ENCODE measurements at places on chromosomes 16 and 17. TPM values are rescaled to one million over a fixed set of nuclear protein-coding genes. Genes with fewer than 3 reads are reported as not detected.
A peak's percentile ranks its signal among the peaks of the same experiment; 100 is the strongest.

DNA sequence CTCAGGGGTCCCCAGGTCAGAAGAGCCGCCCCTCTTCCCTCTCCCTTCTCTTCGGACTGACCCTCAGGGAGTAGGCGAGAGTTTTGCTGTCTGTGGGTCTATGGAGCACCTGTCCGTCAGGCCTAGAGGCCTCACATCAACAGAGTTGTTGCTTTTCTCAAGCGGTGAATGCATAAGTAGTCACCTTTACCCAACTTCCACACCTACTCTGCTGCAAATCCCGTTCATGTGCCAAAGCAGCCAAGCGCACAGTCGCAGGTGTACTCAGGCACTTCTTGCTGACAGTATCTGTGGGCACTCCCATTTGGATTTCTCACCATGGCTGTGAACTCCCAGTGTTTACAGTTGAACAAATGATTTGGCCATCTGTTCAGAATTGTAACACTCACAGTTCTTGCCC is 4.0 kb upstream of the FA2H start:
- DNase-seq = no peak
- H3K27ac ChIP-seq = no peak overlapping the region
- H3K4me1 ChIP-seq = no peaks in the 10 kb centered on the region
- H3K4me3 ChIP-seq = no peak overlapping the region
- no peaks in the 10 kb centered on the region for H3K27me3 ChIP-seq

DNA sequence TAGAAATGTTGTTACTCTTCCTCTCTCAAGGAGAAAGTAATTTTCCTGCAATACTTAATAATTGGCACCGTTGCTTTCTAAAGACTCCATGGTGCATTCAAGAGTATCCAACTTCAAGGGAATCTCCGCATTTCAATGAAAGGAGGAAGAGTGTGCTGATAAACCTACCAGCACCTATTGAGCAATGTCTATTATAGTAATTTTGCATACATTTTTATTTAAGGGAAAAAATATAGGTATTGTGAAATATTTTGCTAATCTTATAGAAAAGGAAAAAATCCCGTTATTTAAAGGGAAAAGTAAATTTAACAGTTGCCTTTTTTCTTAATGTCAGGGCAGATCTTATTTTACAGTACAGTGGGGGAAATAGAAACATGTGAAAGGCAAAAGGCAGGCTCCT is 1.1 kb upstream of the TMEM106A start:
- H3K36me3 ChIP-seq = 0 out of 2 replicates have a peak, but pooled peaks cover 4% of the 10 kb centered on the region
- peak overlapping the region; percentile 81 for H3K4me3 ChIP-seq
- no peaks in the 10 kb centered on the region for H3K27me3 ChIP-seq
- H3K27ac ChIP-seq = peak overlapping the region; percentile 70
- DNase-seq = no peak

DNA sequence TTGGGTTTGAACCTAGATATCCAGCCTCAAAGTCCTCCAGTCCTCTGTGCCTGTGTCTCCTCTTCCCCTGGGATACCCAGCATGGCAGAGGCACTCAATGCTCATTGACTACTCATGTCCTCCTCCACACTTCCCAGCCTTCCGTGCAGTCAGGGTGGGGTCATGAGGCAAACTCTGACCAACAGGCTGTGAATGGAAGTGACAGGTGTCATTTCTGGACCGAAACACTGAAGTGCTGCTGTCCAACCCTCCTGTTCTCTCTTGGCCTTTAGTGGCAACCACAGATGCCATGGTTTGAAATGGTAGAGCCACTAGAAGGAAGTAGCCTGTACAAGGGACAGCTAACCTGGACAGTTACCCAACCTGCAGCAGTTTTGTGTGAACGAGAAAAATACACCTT is 46.7 kb upstream of the MAP3K14 start:
- no peak for DNase-seq
- H3K4me3 ChIP-seq = no peak overlapping the region
- no peaks in the 10 kb centered on the region for H3K27me3 ChIP-seq

DNA sequence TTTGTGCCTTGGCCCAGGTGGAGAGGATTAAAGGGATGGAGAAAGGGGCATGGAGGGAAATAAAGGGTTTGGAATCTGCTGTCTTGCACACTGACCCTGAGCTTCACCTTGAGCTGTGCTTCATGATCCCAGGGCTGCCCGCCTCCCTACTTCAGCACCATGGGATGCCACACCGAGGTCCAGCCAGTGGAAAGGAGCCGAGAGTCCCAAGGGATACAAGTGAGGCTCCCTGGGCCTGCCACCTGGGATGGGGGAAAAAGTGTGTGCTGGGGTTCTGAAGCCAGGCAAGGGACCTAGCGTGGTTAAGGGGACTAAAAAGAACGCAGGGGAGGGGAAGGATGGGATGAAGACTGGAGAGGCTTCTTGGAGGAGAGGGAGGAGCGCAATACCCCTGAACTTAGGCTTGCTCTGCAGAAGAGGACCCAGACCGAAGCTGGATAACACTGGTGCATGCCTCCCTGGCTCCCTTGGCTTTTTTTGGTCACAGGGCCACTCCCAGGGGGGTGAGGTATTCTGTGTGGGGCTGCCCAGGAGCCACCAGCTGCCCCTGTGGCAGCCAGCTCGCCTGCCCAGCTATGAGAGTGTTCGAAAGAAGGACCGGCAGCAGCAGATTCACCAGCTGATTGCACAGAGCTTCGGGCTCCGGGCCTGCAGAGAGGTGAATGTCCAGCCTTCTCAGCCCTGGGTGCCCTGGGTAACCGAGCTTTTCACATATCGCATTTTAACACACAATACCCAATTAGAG is 7.2 kb downstream of the MRPL27 start:
- no peak overlapping the region for H3K27ac ChIP-seq
- no peak for DNase-seq
- peaks cover 3% of the 10 kb centered on the region for H3K4me1 ChIP-seq
- peaks cover 26% of the 10 kb centered on the region for H3K36me3 ChIP-seq

- DNase-seq = no peak
- H3K4me1 ChIP-seq = no peaks in the 10 kb centered on the region
- no peaks in the 10 kb centered on the region for H3K27me3 ChIP-seq
- no peak within 1 kb of the TSS for H3K4me3 ChIP-seq
These were observed at the start of gene GDPD3 for GRCh38 chr16:30113031-30113710. Gene GDPD3, minus strand, starts transcription at chr16:30113537. Its CDS starts 59 bp downstream, at chr16:30113478.

DNA sequence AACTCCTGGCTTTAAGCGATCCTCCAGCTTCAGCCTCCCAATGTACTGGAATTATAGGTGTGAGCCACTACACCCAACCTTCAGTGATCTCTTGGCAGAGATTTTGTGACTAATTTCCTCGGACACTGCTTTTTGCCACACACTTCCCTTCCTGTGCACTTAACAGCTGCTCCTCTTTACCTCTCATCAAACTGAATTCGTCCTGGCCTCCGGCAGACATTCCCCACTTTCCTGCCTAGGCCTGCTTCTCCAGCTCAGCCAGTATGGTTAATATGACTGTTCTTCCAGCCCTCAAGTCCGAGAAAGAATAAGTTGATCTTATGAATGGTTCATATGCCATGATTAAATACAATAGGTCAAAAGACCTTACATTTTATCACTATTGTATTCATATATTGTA is 69.0 kb upstream of the MTMR4 start:
- H3K36me3 ChIP-seq = no peaks in the 10 kb centered on the region
- no peaks in the 10 kb centered on the region for H3K27me3 ChIP-seq
- no peak overlapping the region for H3K27ac ChIP-seq
- H3K4me3 ChIP-seq = no peak overlapping the region
- no peaks in the 10 kb centered on the region for H3K4me1 ChIP-seq
- DNase-seq = no peak

- DNase-seq = no peak
- peaks cover 27% of the 10 kb centered on the region for H3K36me3 ChIP-seq
- peak overlapping the region; percentile 78 for H3K27ac ChIP-seq
- no peaks in the 10 kb centered on the region for H3K27me3 ChIP-seq
These were observed 86.8 kb downstream of the MSI2 start for GRCh38 chr17:57342963-57343589.

DNA sequence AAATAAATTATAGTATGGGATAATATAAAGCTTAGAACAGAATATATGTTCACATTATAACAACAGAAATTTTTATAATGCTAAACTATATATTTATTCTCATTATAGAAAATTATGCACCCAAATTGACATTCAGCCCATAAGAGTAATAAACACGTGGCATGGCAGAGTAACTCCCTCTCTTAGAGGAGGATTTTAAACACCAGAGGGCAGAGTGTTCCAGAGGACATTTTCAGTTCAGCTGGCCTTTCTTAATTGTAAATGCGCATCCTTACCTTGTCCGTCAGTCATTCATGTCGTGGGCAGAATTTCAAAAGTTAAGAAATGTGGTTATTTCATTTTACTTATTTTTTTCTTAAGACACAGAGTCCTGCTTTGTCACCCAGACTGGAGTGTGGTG is 147.1 kb downstream of the TANC2 start:
- H3K27ac ChIP-seq = no peak overlapping the region
- DNase-seq = peak; percentile 69
- no peaks in the 10 kb centered on the region for H3K4me1 ChIP-seq
- no peaks in the 10 kb centered on the region for H3K27me3 ChIP-seq
- no peak overlapping the region for H3K4me3 ChIP-seq

DNA sequence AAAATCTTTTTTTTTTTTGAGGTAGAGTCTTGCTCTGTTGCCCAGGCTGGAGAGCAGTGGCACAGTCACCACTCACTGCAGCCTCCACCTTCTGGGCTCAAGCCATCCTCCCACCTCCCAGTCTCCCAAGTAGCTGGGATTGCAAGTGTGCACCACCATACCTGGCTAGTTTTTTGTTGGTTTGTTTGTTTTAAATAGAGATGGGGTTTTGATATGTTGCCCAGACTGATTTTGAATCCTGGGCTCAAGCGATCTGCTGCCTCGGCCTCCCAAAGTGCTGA is 2.0 kb downstream of the LRRC37B start:
- peak overlapping the region; percentile 81 for H3K4me3 ChIP-seq
- no peak overlapping the region for H3K27ac ChIP-seq
- peaks cover 20% of the 10 kb centered on the region for H3K4me1 ChIP-seq
- H3K27me3 ChIP-seq = no peaks in the 10 kb centered on the region

- peaks cover 21% of the 10 kb centered on the region for H3K4me1 ChIP-seq
- DNase-seq = peak; percentile 82
These were observed 1.4 kb downstream of the SYNGR3 start for GRCh38 chr16:1991135-1991551.

DNA sequence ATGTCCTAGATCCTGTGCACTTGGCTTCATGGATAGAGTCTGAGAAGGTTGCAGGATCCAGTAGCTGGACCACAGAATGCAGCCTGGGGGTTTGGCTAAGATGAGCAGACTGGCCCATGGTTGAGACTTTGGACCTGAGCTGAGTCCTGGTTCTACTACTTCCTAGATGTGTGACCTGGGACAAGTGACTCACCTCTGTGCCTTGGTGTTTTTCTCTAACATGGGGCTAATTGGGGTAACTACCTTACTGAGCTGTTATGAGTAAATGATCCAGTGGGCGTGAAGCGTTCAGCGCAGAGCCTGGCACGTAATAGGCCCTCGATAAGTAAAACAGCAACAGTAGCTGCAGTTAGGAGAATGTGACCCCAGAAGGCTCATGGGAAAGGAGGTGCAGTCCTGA is 38.8 kb downstream of the SNX20 start:
- DNase-seq = no peak
- no peaks in the 10 kb centered on the region for H3K27me3 ChIP-seq
- no peak overlapping the region for H3K27ac ChIP-seq
- no peaks in the 10 kb centered on the region for H3K4me1 ChIP-seq
- no peak overlapping the region for H3K4me3 ChIP-seq

DNA sequence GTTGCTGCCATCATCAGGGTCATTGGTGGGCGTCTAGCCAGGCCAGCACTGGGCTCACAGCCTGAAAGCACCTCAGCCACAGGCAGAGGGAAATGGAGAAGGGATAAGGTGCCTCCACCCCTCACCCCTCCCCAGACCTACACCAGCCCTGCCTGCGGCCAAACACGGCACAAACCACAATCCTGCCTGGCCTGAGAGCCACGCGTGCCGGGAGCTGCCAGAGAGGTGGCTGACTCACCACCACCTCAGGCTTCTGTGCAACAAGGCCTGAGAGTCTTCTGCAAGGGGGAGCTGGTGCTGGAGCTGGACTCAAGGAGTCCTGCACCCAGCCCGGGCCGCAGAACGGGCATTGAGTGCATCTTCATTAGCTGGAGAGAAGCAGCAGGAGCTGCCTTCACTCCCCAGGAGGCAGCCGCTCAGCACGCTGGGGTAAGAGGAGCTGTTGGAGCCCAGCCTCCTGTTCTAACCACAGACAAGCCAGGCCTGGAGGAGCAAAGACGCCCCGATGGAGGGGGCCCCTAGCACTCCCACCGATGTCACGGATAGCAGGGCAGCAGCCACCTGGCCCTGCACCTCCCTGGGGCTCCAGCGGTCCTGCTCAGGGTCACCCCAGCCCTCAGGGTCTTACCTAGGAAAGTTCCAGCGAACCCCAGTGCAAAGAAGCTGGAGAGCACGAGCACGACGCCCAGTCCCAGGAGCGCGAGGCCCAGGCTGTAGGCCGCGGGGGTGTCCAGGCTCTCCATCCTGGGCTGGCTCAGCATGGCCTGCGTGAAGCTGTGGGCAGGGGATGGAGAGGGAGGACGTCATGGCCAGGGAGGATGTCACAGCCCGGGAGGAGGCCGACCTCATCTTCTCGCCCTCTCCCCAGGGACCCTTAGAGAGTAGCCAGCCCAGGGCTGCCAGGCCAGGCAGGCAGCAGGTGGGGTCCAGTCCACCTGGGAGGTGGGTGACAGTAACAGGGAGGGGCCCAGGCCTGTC is 16.0 kb upstream of the RASD1 start:
- no peaks in the 10 kb centered on the region for H3K4me1 ChIP-seq
- no peak for DNase-seq
- H3K36me3 ChIP-seq = no peaks in the 10 kb centered on the region
- H3K27me3 ChIP-seq = no peaks in the 10 kb centered on the region
- no peak overlapping the region for H3K27ac ChIP-seq
- no peak overlapping the region for H3K4me3 ChIP-seq

DNA sequence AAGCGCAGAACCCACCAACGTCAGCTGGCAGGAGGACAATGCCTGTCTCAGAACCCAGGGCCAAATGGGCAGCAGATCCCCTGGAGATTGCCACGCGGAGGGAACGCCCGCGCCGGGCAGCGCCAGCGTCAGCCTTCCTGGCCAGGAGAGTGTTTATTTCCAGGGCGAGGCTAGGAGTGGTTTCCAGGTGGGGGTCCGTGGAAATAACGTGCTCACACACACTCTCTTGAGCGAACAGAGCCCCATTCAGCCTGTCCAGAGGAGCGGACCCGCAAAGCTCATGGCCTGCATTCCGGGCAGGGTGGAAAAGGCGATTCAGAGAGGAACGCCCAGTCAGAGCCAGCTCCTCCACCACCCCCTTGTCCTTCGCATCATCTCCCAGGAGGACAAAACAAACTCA is 40.3 kb downstream of the SDK2 start:
- H3K27me3 ChIP-seq = no peaks in the 10 kb centered on the region
- no peak overlapping the region for H3K4me3 ChIP-seq
- no peak for DNase-seq
- H3K27ac ChIP-seq = no peak overlapping the region

- peak; percentile 82 for DNase-seq
- no peaks in the 10 kb centered on the region for H3K36me3 ChIP-seq
- H3K4me1 ChIP-seq = no peaks in the 10 kb centered on the region
- no peak overlapping the region for H3K4me3 ChIP-seq
These were observed 98.5 kb downstream of the TNFRSF13B start for GRCh38 chr17:16873174-16874035.

Gene SNAI3
- total RNA-seq = 1.4 TPM

Gene ARHGAP23
- total RNA-seq = 0.04 TPM

Gene SLC6A4
- total RNA-seq = not detected

Gene KCNJ18
- not detected for total RNA-seq
